Right atrium auricular region (tissue), 2 donors: ENCODE measurements at places on chromosomes 7 and 10.
A peak's percentile ranks its signal among the peaks of the same experiment; 100 is the strongest.

DNA sequence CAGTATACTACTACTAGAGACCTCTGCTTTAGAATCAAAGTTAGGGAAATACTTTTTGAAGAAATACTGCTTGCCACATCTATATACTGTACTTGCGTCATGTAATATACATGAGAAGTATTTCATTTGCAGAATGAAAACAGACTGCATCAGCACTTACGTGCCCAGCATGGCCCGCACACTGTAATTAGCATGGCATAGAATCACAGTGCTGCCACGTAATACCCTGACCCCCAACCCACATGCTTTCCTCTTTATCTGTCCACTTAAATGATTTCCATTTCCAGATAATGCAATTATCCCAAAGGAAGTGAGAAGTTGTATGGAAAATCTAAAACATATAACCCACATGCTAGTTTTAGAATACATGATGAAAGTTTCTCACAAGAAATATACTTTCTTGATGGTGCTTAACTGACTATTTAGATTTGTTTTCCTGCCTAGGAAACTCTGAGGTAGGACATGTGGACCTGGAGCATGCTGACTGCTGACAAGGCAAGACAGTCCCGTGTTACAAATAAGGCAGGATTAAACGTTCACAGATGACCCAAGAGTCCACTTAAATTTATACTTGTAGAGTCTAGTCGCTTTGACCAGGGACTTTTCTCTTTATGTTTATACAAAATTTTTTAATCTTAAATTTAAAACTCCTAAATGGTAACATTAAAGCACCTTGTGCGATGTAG, 12.6 kb downstream of the USP6NL start:
- H3K27me3 ChIP-seq: no peaks in the 10 kb centered on the region
- no peak for DNase-seq
- H3K4me1 ChIP-seq: no peaks in the 10 kb centered on the region
- no peak overlapping the region for H3K4me3 ChIP-seq

DNA sequence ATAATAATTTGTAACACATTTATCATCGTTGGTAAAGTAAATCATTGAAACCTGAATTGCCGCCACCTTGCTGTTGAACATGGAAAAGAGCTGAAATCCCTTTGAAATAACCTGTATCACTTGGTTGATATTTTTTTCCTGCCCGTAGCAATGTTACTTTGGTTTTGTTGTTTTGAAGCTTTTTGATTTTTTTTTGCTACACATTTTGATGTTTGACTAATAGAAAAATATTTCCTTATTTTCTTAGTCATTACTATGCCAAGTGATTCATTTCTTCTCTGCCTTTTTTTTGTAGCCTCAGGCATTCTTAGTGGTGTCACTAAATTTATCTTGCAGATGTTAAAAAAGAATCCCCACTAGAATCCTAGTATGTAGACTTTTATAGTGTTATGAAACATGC, 235.1 kb upstream of the MEOX2 start:
- H3K27ac ChIP-seq: no peak overlapping the region
- H3K36me3 ChIP-seq: no peaks in the 10 kb centered on the region
- no peaks in the 10 kb centered on the region for H3K4me1 ChIP-seq
- H3K4me3 ChIP-seq: no peak overlapping the region

GRCh38 chr7:122790132-122790531, 87.4 kb upstream of the RNF148 start:
- DNase-seq: no peak
- H3K4me3 ChIP-seq: no peak overlapping the region
- H3K27ac ChIP-seq: no peak overlapping the region
- H3K36me3 ChIP-seq: peaks cover 7% of the 10 kb centered on the region

- no peak overlapping the region for H3K4me3 ChIP-seq
- H3K27me3 ChIP-seq: no peaks in the 10 kb centered on the region
- no peaks in the 10 kb centered on the region for H3K4me1 ChIP-seq
Observed at GRCh38 chr7:69204943-69205342, 393.3 kb upstream of the AUTS2 start.

GRCh38 chr10:124560377-124561105, 98.9 kb downstream of the LHPP start:
- H3K27ac ChIP-seq: peak overlapping the region; percentile 83
- peaks cover 36% of the 10 kb centered on the region for H3K4me1 ChIP-seq
- no peaks in the 10 kb centered on the region for H3K27me3 ChIP-seq
- no peak overlapping the region for H3K4me3 ChIP-seq
- DNase-seq: peak; percentile 77

DNA sequence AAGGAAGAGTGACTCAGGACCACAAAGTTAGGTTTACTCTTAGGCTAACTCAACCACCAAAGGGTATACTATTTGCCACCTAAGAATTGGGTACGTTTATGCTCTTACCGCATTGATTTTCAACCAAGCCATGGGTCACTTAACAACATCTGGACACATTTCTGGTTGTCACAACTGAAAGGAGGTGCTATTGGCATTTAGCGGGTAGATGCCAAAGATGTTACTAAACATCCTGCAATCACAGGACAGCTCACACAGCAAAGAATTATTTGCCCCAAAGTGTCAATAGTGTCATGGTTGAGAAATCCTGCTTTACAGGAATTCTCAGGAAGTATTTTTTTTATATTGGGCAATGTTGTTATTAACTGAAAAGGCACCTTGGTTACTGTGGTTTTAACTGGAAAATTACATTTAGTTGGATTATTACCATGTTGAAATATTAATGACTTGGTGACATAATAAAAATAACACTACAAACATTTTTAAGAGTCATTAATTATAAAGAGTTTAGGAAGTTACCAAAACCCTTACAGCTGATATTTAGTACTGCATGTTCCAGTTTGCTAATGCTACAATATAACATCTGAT, 185.0 kb upstream of the TMEM196 start:
- H3K27ac ChIP-seq: no peak overlapping the region
- no peaks in the 10 kb centered on the region for H3K27me3 ChIP-seq
- no peaks in the 10 kb centered on the region for H3K4me1 ChIP-seq
- H3K4me3 ChIP-seq: no peak overlapping the region
- DNase-seq: no peak
- no peaks in the 10 kb centered on the region for H3K36me3 ChIP-seq

- no peaks in the 10 kb centered on the region for H3K36me3 ChIP-seq
- DNase-seq: no peak
- no peaks in the 10 kb centered on the region for H3K4me1 ChIP-seq
- H3K27ac ChIP-seq: peak overlapping the region; percentile 9
Observed at GRCh38 chr10:114678820-114679219, 20.7 kb upstream of the ABLIM1 start.

DNA sequence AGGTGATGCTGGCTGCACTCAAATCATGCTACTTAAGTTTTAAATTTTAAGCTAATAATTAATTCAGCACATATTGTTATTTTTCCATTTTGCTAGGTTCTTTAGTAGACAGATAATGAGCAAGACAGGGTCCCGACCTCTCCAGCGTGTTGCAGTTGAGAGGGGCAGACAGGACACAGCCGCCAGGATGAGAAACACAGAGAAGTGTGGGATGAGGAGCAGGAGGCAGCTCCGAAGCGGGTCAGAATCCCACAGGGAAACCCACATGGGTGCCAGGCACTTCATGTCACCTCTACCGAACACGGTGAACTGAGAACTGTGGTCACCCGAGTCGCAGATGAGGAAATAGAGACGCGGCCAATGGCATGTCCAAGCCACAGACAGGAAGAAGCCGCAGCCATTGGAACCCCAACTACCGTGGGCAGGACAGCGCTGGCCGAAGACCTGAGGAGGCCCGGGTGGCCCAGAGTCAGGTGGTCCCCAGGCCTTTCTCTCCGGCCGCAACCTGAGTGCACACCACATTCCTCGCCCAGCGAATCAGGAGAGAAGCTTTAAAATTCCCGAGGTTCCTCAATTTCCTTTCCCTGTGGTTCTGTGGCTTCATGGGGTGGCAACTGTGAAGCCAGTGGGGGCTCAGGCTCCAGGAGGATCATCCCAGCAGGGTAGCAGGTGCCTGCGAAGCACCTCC, 213.0 kb downstream of the DNAJB6 start:
- H3K4me1 ChIP-seq: no peaks in the 10 kb centered on the region
- H3K27ac ChIP-seq: no peak overlapping the region
- DNase-seq: no peak
- H3K4me3 ChIP-seq: no peak overlapping the region
- no peaks in the 10 kb centered on the region for H3K36me3 ChIP-seq

DNA sequence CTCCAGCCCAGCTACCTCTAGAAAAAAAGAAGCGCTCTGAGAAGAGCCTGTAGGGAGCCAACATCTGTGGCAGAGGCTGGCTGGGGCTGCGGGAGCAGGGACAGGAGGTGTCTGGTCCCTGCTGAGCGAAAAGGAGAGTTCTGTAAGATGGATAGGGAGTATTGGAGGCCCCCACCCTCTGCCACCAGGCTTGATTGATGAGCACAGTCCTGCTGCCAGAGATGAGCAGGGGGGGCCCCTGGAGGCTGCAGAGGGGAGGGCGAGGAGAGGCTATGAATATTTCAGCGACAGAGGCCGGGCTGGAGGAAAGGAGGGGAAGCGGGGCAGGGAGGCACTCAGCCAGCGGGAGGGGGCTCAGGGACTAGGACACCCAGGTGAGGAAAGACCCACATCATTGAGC, 44.5 kb upstream of the HSPB1 start:
- no peaks in the 10 kb centered on the region for H3K4me1 ChIP-seq
- no peak overlapping the region for H3K4me3 ChIP-seq
- no peaks in the 10 kb centered on the region for H3K36me3 ChIP-seq
- DNase-seq: no peak
